ENCODE measurements at places on chromosomes 6 and 20. TPM values are rescaled to one million over a fixed set of nuclear protein-coding genes. Genes with fewer than 3 reads are reported as not detected.

DNA sequence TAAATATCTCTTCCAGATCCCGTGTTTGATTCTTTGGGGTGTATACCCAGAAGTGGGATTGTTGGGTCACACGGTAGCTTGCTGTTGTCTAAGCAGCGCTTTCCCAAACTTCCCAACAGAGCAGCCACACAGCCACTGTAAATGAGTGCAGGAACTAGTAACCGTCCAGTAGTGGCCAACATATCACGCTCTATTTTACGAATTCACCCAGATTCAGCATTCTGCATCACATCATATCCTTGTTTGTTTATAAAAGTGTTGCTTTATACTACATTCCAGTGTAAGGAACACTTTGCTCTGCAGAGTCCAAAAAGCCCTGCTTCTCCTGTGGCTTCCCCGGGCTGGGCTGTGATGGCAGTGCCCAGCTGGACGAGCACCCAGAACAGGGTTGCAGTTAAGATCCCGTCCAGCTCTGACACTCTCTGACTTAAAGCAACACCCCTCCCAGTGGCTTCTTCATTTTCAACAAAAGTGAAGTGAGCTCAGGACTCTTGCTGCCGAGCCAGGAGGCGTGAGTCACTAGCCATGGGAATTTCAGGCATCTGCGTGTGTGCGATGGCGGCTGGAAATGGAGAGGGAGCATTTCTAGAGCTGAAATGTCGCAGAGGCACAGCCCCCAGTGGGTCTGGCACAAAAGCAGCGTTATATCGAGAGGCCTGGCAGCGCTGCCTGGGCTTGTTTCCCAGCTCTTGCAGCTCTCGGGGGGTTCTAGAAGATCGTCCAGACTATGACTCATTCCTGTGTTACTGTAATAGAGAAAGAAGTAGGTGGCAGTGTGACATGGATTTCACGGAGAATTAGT, 216.3 kb upstream of the ECI2 start:
- DNase-seq, result peak; percentile 36

DNA sequence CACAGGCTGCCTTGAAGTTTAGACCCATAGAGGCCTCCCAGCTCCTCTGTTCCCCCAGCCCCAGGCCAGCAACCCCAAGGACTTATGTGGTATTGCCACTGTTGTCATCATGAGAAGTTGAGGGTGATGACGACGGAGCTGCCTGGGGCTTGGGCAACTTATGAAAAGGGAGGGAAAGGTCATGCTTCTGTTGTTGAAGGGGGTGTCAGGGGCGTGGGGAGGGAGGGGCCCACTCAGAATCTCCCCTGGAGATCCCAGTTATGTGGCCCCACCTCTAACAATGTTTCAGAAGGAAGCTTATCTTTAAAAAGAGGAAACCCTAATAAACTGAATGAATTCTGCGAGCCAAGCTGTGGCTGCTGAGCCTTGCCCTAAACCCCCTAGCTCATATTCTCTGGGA, 4.2 kb downstream of the ADTRP start:
- no peak for DNase-seq

DNA sequence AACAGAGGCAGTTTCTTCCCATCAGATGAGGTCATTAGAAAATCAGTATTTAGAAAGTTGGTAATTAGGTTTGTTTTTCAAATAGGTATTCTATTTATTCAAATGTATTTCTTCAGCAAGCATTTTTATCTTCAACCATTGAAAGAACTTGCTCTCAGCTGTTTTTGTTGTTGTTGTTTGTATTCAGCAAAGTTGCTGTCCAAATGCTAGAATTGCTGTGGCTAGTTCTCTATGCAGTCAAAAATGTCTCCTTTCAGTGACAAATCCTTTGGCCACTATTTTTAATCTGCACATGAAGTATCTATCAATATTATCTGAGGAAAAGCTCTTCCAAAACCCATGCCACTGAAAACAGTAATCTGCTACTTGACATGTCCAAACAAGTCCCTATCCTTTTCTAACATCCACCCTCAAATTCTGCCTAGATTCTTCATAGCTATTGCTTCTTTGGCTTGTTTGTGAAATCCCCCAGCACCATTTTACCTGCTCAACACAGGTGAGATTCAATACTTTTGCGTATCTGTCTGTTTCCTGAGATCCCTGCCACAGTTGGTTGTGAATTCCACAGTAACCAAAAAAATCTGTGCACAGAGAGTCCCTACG, 1005.4 kb downstream of the GRIK2 start:
- DNase-seq, result no peak

- no peak for DNase-seq
These were observed 123.2 kb downstream of the PRND start for GRCh38 chr20:4844751-4845465.

DNA sequence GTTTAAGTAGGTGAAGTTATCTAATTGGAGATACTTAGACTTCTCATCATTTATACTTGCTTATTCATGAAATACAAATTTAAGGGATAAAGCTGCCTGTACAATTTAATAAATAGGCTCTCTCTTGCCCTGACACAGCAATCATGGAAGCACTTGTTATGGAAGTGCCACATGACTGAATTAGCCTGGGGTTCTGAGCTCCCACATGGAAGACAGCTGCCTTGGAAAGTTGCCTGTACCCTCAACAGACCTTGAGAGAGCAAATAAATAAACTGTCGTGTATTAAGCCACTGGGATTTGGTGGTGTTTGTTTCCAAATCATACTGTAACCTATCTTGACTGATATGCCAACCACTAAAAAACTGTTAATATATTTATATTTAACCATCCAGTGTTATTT, 87.0 kb upstream of the RSPO3 start:
- no peak for DNase-seq

DNA sequence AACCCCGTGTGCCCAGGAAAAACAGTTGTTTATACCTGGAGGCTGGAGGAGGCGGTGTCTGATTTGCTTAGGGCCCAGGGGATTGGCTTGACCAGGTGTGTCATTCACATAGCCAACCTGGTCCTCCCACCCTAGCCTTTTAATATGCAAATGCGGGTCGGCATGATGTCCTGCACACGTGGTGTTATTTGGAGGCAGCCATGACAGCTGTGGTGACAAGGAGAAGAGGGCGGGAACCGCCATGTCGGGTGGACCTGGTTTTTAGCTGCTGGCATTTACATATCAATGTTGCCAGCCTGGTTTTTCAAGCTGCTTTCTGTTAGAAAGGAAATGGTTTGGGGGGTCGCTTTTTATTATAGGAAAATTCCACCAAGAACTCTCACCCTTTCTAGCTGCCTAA, 291.4 kb upstream of the QKI start:
- DNase-seq, result no peak

DNA sequence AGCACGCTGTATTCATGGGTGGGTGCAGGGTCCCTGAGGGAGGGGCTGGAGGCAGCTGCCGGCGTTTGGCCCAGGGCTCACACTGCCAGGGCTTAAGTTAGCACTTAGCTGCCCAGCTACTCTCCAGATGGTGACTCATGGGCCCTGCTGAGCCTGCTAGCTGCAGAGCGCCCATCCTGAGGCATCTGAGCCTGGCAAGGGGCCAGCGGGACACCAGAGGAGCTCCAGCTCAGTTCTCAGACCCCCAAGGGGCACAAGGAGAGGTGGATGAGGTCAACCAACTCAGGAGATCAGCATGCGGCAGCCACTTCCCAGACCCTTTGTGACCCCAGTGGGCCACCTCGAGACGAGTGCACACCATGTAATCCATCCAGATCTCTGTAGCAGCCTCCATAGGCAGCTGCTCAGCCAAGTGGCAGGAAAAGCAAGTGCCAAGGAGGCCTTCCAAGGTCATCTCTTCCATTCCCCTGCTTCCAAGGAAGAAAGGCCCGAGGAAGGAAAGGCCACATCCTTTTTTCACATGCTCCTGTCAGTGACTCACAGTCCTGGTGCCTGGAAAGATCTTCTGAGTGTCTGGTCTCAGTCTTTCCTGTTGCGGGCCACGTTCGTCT, 35.3 kb downstream of the FOXP4 start:
- no peak for DNase-seq

- DNase-seq, result no peak
These were observed 66.8 kb upstream of the CD93 start for GRCh38 chr20:23152902-23153301.

INSM1 gene
- not detected for total RNA-seq

Measured in Calu3 (cell line).